ENCODE measurements at places on chromosomes 11 and 22.

DNA sequence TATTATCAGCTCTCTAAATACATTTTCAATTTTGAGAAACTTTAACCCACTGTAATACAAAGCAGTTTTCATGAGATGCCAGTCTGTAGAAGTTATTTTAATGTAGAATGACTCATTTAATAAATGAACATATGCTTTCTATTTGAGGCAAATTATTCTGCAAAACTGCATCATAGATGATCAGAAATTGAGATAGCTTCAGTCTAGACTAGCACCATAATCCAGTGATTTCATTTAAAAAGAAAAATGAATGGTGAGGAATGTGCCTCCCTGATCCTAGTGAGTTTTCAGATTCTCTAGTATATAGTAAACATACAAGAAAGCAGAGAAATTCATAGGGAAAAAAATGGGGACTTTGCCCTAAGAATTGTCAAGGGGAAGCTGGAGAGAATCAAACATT is 66.1 kb downstream of the OR5AK2 start:
- DNase-seq: no peak

DNA sequence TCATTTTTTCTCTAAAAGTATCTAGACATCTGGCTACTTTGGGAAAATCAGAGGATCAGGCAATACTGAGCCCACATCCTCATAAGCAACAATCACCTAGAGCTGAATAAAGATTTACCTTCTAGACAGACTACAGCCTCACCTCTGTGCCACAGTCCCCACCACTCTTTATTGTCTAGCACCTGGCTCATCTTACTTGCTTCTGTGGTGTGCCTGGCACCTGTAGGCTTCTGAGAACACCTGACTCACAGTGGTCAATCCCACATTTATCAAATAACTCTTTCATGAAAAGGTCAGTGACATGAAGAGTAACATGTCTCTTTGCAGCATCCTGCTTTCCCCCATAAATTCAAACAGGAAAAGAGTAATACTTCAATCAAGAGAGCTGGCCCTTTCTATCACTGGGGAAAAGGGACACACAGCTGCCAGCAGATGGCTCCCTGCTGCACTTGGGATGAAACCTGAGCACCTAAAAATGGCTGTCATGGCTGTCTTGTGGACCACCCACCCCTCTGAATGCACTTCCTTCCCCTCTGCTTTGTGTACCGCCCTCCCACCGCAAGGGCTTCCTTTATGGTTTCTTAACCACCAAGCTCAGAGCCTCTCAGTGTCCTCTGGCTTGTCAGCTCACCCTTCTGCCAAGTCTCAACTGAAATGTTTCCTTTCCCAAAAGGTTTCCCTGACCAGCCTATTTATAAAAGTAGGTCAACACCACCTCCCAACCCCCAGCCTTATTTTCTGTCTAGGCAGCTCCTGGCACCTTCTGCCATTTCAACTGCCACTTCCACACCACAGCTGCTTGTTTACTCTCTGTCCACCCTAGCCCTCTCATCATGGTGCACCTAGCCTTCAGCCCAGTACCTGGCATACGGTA is 9.3 kb downstream of the TFIP11 start:
- DNase-seq: peak; percentile 36

- no peak for DNase-seq
These were observed 2.5 kb downstream of the KRTAP5-4 start for GRCh38 chr11:1619449-1619848.

- peak; percentile 72 for DNase-seq
These were observed 1.2 kb upstream of the ZFP91 start for GRCh38 chr11:58577555-58578135.

- DNase-seq: no peak
These were observed 257.5 kb upstream of the FAT3 start for GRCh38 chr11:91967026-91967690.

GRCh38 chr11:47161134-47161854 is 15.4 kb downstream of the ARFGAP2 start:
- DNase-seq: peak; percentile 31

DNA sequence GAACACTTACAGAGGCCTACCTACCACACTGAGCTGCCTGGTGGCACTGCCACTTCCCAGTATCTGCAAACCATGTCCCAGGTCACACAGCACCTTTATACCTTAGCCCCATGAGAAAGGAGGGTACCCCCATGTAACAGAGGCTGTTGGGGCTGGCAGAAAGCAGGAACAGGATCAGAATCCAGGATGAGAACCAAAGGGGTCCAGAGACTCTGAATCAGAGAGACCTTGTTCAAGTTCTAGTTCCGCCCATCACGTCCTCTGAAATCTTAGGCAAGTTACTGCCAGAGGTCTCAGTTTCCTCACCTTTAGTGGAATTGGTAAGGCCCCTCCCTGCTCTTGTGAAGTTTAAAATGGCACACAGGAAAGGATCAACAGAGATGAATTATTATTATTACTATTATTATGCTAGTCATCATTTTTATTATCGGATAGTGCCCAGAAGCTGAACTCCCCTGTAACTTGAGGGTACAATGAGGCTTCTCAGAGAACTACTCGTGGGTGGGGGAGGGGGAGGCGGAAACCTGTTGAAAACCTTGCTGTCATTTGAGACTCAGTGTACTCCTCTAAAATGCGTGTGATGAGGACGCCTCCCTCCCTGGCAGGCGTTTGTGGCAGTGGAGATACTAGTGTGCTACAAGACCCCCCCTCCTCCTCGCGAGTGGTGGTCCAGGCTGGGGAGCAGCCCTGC is 9.3 kb downstream of the SELENOM start:
- no peak for DNase-seq

DNA sequence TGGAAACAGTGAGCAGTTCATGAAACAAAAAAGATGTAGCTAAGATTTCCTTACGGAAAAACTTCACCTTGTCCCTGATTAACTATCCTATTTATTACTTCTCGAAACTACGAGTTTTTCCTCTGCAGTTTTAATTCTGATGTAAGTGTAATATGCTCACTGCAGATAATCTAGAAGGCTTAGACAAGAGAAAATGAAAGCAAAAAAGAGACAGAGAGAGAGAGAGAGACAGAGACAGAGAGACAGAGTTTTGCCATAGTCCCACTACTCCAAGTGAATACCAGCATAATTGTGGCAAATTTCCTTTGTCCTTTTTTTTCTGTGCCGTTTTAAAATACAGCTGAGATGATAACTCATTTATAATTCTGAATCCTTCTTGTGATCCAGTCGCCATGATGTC is 24.8 kb downstream of the FSHB start:
- DNase-seq: no peak
